Large intestine (tissue), 12 donors: ENCODE measurements at places on chromosomes 1 and 21.
A peak's percentile ranks its signal among the peaks of the same experiment; 100 is the strongest.

DNA sequence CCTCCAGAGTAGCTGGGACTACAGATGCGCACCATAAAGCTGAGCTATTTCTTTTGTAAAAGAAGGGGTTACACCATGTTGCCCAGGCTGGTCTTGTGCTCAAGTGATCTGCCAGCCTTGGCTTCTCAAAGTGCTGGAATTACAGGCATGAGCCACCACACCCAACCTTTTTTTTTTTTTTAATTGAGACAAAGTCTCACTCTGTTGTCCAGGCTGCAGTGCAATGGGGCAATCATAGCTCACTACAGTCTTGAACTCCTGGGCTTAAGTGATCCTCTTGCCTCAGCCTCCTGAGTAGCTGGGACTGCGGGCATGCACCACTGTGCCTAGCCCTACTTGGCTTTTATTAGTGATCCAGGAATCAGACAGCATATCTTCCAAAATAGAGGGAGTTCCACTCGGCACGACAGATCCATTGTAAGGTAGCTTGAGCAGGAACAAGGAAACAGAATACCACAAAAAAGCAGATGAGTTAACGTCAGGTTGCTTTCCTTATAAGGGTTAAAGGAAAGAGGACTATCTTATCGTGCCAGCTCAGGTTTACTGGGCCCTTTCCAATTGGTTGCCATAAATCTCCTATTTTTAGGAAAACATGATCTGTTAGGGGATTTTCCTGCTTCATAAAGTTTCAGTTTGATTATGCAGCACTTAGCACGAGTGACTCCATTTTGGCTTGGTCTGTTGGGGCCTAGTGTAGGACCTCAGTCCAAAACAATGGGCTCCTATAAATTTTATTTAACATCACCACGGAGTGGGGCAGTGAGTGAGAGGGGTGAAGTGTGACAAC is 45.2 kb downstream of the NENF start:
- H3K4me3 ChIP-seq, result no peak overlapping the region
- H3K27ac ChIP-seq, result peak overlapping the region; percentile 44
- peak; percentile 62 for DNase-seq
- peaks cover 25% of the 10 kb centered on the region for H3K4me1 ChIP-seq
- no peaks in the 10 kb centered on the region for H3K36me3 ChIP-seq

DNA sequence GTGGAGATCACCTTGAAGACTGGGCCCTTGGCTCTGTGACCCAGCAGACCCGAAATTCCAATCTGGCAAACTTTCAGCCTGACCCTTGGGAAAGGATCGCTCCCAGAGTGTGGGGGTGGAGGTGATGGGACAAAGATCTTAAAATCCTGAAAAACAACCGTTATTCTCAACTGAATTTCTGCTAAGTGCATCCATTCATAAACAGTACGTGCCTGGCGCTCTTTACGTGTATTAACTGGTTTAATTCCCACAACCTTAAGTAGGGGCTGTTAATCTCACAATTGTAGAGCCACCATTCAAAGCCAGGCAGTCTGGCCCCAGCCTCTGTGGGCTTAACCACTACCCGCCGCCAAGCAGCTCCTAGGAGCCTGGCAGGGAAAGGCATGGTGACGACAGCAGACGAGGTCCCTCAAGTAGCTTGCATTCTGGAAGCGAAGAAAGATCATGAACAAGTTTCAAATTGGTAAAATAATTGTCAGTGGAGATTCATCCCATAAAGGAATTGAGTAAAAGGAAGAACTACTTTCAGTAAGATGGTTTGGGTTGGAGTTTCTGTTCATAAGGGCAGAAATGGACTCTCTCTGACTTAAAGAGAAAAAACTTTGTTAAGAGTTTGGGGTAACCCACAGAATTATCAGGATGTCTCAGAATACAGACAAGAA is 11.4 kb upstream of the RGS16 start:
- DNase-seq, result no peak
- no peaks in the 10 kb centered on the region for H3K36me3 ChIP-seq
- H3K27me3 ChIP-seq, result peaks cover 61% of the 10 kb centered on the region
- H3K4me1 ChIP-seq, result peaks cover 25% of the 10 kb centered on the region
- peak overlapping the region; percentile 64 for H3K27ac ChIP-seq

DNA sequence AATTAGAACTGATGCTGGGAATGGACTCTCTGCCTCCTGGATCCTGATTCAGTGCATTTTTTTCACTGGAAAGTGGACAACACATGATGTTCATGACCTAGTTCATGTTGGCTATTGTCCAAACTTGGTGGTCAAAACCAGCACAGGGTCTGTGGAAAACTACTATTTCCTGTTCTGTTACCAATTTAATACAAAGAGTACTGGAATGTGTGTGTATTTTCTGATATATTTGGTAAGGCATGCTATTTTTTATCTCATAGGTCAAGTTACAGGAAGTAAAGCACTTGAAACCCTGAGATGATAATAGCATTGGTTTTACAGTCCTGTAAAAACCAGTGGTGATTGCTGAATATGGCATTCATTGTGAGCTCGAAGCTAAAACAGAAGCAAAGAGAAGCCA is 89.9 kb downstream of the SGIP1 start:
- no peaks in the 10 kb centered on the region for H3K4me1 ChIP-seq
- H3K27me3 ChIP-seq, result no peaks in the 10 kb centered on the region
- no peak overlapping the region for H3K4me3 ChIP-seq
- no peak for DNase-seq
- H3K27ac ChIP-seq, result no peak overlapping the region
- H3K36me3 ChIP-seq, result no peaks in the 10 kb centered on the region

GRCh38 chr21:14084068-14084501 is 126.7 kb downstream of the LIPI start:
- DNase-seq, result no peak
- H3K36me3 ChIP-seq, result no peaks in the 10 kb centered on the region
- H3K4me1 ChIP-seq, result no peaks in the 10 kb centered on the region
- H3K27ac ChIP-seq, result no peak overlapping the region
- H3K4me3 ChIP-seq, result no peak overlapping the region
- H3K27me3 ChIP-seq, result no peaks in the 10 kb centered on the region

GRCh38 chr1:219422811-219423598 is 189.9 kb downstream of the ZC3H11B start:
- H3K4me1 ChIP-seq, result no peaks in the 10 kb centered on the region
- no peaks in the 10 kb centered on the region for H3K27me3 ChIP-seq
- DNase-seq, result no peak
- no peak overlapping the region for H3K4me3 ChIP-seq
- no peak overlapping the region for H3K27ac ChIP-seq

- H3K27me3 ChIP-seq, result no peaks in the 10 kb centered on the region
- DNase-seq, result peak; percentile 64
- no peak overlapping the region for H3K4me3 ChIP-seq
- no peak overlapping the region for H3K27ac ChIP-seq
Measured at GRCh38 chr1:203675596-203676347, 49.1 kb downstream of the ATP2B4 start.

GRCh38 chr1:97996880-97997279 is 76.0 kb upstream of the DPYD start:
- H3K36me3 ChIP-seq, result no peaks in the 10 kb centered on the region
- no peak overlapping the region for H3K27ac ChIP-seq
- no peak for DNase-seq
- H3K4me1 ChIP-seq, result no peaks in the 10 kb centered on the region
- no peaks in the 10 kb centered on the region for H3K27me3 ChIP-seq

DNA sequence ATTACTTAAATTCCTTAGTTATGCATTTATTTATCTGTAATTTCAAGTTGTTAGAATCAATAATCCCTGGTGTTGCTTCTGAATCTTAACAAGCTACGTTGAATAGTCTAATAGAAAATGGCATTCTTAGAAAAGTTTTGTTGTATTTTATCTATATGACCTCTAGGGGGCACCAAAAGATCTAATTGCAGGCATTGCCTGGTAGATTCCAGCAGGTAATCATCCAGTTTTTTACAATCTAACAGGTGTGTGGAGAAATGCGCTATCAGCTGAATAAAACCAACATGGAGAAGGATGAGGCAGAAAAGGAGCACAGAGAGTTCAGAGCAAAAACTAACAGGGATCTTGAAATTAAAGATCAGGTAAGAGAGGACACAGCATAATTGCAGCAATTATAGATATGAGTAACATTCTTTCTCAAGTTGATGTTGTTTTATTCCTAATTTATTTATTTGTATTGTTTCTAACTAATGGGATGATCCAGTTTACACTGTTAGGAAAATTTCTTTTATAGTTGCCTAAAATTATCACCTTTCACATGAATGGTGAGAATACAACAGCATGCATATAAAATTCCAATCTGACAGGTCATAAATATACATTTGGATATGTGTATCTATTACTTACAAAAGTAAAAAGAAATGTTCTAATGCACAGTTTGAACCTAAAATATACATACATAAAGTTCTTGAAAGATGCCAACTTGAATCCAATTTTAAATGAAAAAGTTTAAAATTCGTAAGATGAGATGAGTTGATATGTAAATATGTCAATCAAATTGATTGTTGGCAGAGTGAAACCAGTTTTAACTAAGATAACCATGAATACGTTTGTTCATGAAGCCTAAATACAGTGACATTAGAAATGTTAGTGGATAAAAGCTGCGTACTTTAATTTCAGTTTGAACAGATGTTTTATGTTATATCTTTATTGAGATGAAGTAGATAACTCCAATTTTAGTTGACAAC is 88.4 kb downstream of the SDCCAG8 start:
- H3K4me3 ChIP-seq, result no peak overlapping the region
- H3K27me3 ChIP-seq, result no peaks in the 10 kb centered on the region
- peaks cover 19% of the 10 kb centered on the region for H3K36me3 ChIP-seq

DNA sequence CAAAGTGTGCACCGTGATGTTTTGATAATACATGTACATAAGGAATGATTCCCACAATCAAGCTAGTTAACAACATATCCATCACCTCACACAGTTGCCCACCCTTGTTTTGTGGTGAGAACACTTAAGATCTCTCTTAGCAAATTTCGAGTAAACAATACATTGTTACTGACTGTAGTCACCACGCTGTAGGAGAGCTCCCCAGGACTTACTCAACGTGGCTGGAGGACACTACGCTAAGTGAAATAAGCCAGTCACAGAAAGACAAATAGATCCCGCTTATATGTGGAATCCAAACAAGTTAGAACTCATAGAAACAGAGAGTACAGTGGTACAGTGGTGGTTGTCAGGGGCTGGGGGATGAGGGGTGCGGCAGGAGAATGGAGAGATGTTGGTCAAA is 24.8 kb downstream of the GPR137B start:
- H3K27me3 ChIP-seq, result no peaks in the 10 kb centered on the region
- H3K4me1 ChIP-seq, result peaks cover 19% of the 10 kb centered on the region
- H3K36me3 ChIP-seq, result no peaks in the 10 kb centered on the region
- no peak for DNase-seq
- H3K27ac ChIP-seq, result no peak overlapping the region

DNA sequence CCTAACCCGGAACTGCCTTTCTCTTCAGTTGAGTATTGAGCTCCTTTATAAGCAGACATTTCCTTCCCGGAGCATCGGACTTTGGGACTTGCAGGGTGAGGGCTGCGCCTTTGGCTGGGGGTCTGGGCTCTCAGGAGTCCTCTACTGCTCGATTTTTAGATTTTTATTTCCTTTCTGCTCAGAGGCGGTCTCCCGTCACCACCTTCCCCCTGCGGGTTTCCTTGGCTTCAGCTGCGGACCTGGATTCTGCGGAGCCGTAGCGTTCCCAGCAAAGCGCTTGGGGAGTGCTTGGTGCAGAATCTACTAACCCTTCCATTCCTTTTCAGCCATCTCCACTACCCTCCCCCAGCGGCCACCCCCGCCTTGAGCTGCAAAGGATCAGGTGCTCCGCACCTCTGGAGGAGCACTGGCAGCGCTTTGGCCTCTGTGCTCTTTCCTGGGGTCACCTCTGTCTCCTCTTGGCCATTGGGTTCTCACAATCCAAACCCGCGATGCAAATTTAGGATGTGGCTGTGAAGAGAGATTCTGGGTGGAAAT is 3.7 kb downstream of the OLIG2 start:
- no peaks in the 10 kb centered on the region for H3K36me3 ChIP-seq
- no peak overlapping the region for H3K4me3 ChIP-seq
- H3K27ac ChIP-seq, result no peak overlapping the region

DNA sequence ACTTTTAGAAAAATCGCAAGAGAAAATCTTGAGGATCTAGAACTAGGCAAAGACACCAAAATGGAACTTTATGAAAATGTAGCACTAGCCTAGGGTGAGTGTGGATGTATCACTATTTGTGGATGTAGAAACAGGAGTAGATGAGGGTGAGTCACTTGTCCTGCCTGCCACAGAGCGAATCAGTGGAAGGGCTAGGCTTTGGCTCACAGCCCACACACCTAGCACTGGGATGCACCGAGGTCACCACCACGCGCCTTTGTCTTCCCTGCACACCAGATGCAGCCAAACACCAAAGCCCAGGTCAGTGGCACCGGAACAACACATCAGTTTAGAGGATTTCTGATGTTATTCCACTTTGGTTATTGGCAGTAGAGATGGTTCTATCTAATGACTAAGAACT is 38.2 kb downstream of the PKNOX1 start:
- no peak overlapping the region for H3K4me3 ChIP-seq
- no peak for DNase-seq
- H3K27me3 ChIP-seq, result no peaks in the 10 kb centered on the region

DNA sequence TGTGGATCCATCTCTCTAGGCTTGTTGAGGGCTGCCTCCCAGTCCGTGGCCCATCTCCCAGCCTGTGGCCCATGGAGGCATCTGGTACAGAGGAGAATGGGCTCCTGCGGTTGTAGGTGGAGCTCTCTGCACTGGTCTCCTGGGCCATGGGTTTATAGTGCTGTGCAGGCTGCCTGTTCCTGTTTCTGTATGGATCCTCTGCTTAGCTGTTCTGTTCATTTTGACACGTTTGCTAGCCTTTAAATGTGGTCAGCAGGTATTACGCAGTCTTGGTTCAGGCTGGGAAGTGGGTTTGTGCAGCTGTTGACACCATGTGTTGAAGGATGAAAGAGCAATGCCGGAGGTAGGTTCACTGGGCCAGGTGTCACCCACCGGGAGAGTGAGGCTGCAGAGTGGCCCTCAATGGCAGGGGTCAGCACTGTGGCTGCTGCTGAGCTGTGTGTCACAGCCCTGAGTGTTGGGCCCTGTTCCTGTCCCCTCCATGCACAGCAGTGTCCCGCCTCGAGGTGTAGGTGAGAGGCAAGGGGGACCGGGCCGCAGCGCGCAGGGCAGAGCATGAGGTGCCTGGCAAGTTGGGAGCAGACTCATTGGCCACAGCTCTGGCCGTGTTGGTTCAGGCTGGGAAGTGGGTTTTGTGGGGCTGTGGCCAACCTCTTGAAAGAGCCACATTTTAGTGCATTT is 39.0 kb downstream of the SNAP47 start:
- H3K4me3 ChIP-seq, result no peak overlapping the region
- no peaks in the 10 kb centered on the region for H3K27me3 ChIP-seq
- no peak overlapping the region for H3K27ac ChIP-seq
- H3K36me3 ChIP-seq, result peaks cover 28% of the 10 kb centered on the region
- DNase-seq, result no peak

- H3K27ac ChIP-seq, result no peak overlapping the region
- H3K4me3 ChIP-seq, result no peak overlapping the region
- no peaks in the 10 kb centered on the region for H3K27me3 ChIP-seq
- H3K36me3 ChIP-seq, result no peaks in the 10 kb centered on the region
Measured at GRCh38 chr1:65458730-65459396, 38.4 kb downstream of the LEPR start.

- no peak overlapping the region for H3K4me3 ChIP-seq
- H3K27me3 ChIP-seq, result no peaks in the 10 kb centered on the region
- DNase-seq, result no peak
- no peaks in the 10 kb centered on the region for H3K36me3 ChIP-seq
- peaks cover 19% of the 10 kb centered on the region for H3K4me1 ChIP-seq
Measured at GRCh38 chr1:47911424-47911823, 85.8 kb downstream of the TRABD2B start.

- no peak for DNase-seq
- H3K4me1 ChIP-seq, result no peaks in the 10 kb centered on the region
- no peak overlapping the region for H3K4me3 ChIP-seq
- no peak overlapping the region for H3K27ac ChIP-seq
- H3K36me3 ChIP-seq, result peaks cover 67% of the 10 kb centered on the region
- no peaks in the 10 kb centered on the region for H3K27me3 ChIP-seq
Measured at GRCh38 chr1:2156866-2157265, 37.7 kb downstream of the FAAP20 start.
